Activated CD4-positive, alpha-beta T cell treated with anti-CD3 and anti-CD28 coated beads for 4 hours (primary cell): ENCODE measurements at places on chromosomes 16 and 17.

DNA sequence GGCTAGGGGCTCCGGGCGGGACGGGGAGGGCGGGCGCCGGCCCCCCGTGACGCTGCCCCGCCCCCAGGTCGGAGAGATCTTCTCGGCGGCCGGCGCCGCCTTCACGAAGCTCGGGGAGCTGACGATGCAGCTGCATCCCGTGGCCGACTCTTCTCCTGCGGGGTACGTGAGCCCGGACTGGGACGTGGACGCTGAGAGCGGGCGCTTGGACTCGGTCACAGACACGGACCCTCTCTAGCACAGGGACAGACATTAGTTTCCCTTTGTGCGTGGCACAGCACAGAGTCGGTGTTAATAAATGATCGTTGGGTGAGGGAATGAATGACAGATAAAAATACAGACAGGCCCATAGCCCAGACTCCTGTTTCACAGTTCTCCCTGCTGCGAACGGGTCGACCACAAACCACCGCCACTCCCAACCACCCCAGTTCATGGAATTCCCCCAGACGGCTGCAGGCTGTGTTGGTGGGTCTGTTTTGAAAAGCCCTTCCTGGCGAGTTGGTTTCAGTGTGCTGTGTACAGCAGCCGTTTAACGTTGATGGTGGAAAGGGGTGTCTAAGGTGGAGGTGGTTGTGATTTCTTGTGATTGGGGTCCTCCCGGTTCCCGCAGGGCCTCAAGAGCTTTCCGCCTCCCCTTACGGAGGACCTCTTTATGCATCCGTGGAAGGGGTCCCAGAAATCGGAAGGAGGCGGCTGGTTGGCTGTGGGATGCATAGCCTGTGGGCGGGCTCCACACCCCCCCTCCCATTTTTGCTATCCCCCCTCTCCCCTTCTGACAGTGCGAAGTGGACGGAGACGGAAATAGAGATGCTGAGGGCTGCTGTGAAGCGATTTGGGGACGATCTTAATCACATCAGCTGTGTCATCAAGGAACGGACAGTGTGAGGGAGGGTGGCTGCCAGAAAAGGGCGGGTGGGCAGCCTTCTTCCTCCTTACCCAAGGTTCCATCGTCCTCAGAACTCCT is 2.9 kb downstream of the RNASEK start:
- DNase-seq = peak; percentile 74

DNA sequence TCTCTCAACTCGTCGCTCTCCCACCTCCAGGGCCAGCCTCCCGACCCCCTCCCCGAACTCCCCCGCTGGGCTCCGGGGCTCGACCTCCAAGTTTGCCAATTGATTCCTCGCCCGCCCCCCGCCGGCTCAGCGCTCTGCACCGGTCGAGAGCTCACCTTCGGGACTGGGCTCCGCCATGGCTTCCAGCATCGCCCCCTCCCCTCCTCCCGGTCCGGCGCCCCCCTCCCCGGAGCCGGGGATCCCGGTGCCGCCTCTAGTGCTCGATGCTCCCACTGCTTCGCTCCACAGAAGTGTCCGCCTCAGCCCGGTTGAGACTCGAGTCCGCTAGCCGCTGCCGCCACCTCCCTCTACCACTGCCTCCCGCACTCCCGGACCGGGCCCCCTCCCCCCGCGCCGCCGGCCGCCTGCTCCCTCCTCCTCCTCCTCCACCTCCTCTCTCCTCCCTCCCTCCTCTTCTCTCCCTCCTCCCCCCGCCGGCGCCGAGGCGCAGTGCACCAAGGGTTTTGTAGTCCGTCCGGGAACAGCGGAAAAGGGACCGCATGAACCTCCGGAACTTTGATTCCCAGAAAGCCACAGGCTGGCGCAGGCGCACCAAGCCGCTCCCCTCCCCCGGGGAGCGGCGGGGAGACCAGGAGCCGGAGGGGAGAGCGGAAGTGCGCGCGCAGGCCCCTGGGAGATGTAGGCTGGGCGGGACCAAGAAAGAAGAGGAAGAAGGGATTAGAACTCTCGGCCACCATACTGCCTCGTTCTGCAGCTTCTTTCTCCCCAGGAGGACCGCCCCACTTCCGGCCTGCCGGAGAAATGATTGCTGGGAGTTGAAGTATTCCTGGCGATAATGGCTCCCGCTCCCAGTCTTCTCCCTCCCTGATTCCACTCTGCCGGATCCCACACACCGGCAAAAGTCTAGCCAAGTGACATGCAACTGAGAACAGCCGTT is at the start of gene PHF23:
PHF23 (minus strand) TSS at position 367 of the 937 bp plus-strand sequence; CDS start at position 189, 178 bp downstream.
- DNase-seq = peak; percentile 98

- DNase-seq = no peak
Measured at GRCh38 chr17:66720027-66720426, 114.9 kb upstream of the CACNG5 start.

DNA sequence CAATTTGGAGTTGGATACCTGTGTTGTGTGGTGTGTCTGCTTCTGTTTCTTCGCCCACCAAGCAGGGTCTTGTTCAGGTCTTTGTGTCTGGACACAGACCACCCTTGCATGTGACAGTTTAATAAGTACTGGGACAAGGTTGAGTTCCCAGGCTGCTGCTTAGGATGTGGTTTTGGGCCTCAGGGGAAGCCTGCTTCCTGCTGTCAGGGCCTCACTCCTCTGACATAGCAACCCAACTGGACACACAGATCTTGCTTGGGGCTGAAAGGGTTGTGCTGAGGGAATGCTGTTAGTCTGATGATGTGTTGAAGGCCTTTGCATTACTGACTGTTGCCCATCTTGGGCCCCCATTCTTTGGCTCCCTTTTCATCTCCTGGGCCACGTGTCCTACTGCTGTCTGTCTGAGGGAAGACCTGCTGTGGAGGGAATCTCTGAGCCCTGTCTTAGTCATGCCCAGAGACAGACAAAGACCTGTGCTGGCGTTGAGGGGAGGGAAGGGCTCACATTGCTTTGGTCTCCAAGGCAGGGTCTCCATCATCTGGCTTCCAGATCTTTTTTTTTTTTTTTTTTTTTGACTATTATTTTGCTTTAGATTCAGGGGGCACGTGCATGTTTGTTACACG is 4.7 kb upstream of the TGFB1I1 start:
- no peak for DNase-seq

- no peak for DNase-seq
Measured at GRCh38 chr16:79982361-79982760, 381.8 kb upstream of the MAF start.
